ENCODE measurements at places on chromosomes 7 and 10.

- DNase-seq = peak; percentile 82
These were observed 12.7 kb upstream of the SDHAF3 start for GRCh38 chr7:97104719-97105238.

DNA sequence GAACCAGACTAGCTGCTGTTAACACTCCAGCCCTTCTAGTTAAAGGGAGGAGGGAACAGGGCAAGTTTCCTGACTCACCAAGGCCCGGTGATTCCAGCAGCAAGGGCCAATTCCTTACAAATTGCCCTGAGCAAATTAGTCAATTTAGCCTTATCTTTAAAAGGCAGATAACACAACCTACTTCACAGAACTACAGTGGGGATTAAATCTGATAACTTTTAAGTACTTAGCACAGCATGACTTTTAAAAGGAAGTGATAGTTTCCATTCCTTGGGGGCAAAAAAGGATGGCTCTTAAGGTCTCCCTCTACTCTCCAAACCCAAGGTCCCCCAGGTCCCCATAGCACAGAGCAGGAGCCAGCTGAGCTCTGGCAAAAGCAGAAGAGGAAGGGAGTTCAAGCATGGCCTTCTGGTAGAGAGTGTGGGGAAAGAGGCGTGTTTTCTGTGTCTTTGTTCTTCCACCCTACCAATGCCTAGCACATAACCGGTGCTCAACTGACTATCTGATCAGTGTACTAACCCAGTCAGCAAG, 4.0 kb downstream of the CDCA7L start:
- DNase-seq = peak; percentile 53

GRCh38 chr10:124688386-124688785, 55.8 kb downstream of the FAM53B start:
- no peak for DNase-seq

GRCh38 chr7:112892263-112892662, 102.1 kb upstream of the TMEM168 start:
- no peak for DNase-seq

DNA sequence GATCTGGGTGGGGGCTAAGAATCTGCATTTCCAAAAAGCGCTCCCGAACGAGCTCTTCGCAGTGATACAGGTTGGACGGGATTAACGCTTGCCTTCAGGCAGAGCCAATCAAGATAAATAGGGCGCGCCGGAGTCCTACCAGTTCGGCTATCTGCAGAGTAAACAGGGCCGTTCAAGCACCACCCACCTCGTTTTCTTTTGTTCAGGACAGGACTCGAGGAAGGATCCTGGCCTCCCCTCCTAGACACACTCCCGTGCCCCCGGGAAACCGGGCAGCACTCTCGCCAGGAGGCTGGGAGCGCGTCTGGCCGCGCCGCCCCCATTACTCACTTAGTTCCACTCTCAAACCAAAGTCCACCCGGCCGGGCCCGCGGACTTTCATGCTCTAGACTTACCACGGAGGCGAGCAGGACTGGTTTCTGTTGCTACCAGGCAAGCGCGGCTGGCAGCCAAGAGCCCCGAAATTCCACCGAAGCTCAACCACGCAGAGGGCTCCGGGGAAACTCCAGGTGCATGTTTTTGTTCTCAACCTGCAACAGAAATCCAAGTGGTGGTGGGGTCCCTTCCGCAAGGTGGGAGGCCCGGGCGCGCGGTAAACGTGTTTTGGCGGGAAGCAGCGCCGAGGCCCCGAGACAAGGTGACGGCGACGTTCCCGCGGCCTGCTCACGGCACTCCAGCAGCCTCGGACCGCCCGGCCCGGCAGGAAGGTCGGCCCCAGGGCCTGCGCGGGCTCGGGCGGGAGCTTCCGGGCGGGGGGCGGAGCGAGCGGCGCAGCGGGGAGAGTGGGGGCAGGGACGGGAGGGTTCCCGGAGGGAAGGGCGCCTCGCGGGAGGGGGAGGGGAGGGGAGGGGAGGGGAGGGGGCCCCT, 12.7 kb downstream of the HNRNPF start:
- peak; percentile 54 for DNase-seq

DNA sequence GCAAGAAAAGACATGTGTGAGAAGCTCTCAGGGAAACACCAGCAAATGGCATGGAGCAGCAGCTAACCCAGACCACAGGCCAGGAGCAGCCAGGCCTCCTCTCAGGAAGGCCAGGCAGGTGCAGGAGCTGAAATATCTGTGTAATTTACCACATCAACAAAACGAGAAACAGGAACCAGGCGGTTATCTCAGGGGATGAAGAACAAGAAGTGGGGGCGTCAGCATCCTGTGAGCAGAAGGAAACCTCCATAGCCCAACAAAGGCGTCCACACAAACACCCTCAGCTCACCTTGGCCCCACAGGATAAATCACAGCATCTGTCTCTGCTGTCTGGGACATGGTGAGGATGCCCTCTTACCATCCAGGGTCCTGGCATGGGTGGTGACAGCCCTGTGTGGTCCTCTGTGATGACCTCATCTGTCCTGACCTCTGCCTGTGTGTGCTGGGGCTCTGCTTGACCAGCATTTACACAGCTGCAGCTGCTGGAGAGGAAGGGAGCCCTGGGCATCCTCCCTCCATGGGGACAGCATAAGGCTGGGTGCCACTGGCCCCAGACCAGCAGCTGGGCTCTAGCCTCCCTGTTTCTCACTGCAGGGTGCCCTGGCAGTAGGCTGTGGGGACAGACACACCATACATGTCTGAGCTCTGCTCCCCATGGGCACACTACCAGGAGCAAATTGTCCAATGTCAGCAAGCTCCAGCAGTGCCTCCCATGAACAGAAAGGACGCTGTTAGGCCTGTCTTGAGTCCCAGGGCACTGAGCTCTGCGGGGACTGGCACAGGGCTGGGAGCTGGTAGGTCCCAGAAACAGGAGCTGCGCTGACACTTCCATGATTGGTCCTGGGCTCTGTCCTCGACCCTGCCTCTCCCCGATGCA, 34.6 kb downstream of the ANXA8 start:
- DNase-seq = peak; percentile 95

- DNase-seq = peak; percentile 73
These were observed 248.2 kb upstream of the KLF14 start for GRCh38 chr7:130982160-130982638.

DNA sequence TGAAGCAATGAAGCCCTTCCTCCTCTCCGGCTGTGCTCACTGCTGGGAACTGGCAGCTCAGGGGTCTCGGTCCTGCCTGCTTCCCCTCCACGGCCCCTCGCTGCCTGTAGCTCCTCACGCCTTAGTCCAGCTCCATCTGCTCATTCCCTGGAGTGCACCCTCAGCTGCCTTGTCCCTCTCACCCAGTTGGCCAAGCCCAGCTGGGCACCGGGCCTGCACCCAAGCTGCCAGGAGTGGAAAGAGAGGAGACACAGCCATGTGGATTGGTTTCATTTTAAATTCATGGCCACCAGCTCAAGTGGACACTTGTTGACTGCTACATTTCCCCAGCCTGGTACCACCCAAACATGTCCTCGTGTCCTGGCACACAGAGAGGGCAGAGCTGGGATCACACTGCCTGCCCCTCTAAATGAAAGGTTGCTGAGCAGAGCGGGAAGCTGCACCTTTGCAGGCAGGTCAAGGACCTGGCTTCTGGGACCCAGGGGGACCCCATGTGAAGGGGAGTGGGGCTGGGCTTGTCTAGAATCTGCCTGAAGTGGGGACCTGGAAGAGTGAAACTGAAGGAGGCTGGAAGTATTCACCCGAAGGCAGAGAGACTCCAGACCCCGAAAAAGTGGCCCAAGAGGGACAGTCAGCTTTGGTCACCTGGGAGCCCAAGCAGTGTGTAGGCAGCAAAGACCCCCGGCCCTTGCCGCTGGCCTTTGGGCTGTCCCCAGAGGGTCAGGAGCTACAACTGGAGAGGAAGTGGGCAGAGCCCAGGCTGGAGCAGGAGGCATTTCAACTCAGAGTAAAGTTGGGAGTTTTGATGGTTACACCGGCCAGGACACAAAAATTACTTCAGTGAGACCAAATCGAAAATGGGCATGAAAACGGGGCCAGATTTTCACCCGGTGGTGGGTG, 15.0 kb upstream of the BNIP3 start:
- DNase-seq = no peak

- DNase-seq = no peak
These were observed at the start of gene AKR1C8 for GRCh38 chr10:5184987-5185775. AKR1C8 (minus strand) TSS chr10:5185150; CDS start chr10:5185104, 46 bp downstream.

GRCh38 chr7:45145881-45146280, 11.7 kb upstream of the RAMP3 start:
- DNase-seq = no peak

DNA sequence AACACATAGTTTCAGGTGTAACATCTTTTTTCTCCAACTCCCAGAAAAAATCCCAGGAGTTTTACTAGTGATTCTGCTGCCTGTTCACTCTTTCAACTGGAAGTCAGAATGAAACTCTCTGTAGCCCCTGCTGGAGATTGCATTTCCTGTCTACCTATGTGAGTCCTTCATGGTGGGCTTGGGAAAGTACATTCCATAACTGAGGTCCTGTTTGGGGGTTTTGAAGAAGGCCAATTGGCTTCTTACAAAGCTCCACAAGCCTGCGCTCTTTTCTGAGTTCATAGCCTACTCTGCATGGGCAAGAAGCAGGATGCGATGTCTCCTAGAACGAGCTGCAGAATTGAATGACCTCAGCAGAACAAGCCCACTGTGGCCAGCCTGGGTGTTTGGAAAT, 86.7 kb downstream of the LYZL2 start:
- no peak for DNase-seq

GRCh38 chr7:95960706-95961244, 188.4 kb downstream of the DYNC1I1 start:
- DNase-seq = peak; percentile 5

DNA sequence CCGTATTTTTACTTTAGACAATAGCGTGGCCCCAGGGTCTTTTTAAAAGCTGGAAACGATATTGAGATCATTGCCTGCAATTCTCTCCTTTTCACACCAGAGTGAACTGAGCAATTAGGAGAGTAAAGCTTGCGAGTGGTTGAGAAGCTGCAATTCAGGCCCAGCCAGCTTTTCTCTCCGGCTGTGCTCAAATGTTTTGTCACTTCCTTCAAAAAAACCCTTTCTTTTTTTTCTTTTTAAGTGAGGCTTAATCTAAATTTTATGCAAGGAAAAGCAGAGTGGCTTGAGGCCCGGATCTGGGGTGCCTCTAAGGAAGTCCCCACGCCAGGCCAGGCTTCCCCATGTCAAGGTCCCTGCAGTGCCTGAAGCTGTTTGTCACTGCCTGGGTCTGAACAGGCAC, 433.9 kb downstream of the GLRX3 start:
- DNase-seq = no peak

All from common myeloid progenitor, CD34-positive (primary cell).